Choroid plexus epithelial cell (primary cell): ENCODE measurements at places on chromosomes 1 and 21.
A peak's percentile ranks its signal among the peaks of the same experiment; 100 is the strongest.

DNA sequence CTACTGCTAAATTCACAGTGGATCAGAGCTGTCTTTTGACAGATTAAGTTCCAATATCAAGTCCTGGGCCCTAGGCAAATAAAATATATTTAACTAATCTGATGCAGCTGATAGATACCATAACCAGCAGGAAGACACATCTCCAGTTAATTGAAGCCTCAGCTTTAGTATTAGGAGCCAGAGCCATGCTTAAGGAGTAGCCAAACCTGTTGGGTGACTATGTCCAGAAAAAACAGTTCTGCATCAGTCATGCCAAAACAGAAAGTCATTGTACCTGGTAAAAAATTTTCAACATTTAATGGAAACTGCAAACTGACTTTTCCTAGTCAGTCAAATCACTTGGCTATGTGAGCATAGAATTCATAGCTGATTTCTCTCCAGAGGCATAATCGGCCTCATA, 200.5 kb upstream of the RUNX1 start:
- DNase-seq, result no peak

GRCh38 chr1:100631015-100631551, 88.5 kb upstream of the VCAM1 start:
- DNase-seq, result peak; percentile 96

- peak; percentile 73 for DNase-seq
These were observed 5.5 kb upstream of the TGFBR3 start for GRCh38 chr1:91891454-91891853.

DNA sequence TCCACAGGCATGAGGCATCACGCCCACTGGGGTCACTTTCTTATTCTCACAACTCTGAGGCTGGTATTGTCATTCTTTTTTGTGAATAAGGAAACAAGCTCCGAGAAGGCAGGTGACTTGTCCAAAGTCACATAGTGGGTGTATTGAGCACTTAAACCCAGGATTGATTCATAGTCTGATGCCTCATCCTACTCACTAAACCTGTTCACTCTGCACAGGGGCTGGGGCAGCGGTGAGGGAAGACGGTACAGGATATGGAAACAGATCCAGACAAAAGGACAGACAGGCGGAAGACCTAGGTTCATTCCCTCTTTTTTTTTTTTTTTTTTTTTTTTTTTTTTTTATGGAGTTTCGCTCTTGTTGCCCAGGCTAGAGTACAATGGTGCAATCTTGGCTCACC, 56.6 kb downstream of the NKAIN1 start:
- no peak for DNase-seq

- no peak for DNase-seq
These were observed 228.2 kb upstream of the IRF2BP2 start for GRCh38 chr1:234838182-234838581.

DNA sequence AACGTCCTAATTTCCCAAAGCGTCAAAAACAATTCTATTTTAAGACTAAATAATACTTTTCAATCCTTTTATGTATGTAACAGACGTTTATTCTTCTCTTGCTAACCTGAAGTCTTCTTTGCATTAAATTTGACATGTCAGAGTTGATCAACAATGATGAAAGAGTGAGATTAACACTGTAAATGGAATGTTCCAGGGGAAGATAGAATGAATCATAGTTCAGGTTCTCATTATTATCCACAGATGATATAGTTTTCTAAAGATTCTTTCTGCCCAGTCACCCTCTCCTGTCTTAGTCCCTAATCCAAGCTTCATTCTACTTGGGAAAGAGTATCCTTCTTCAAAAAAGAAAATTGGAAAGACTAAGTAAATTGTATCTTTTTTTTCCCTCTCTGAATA, 38.9 kb downstream of the SDCCAG8 start:
- peak; percentile 89 for DNase-seq

GRCh38 chr1:204706838-204707509, 21.4 kb upstream of the LRRN2 start:
- no peak for DNase-seq

GRCh38 chr1:226349081-226349480, 40.1 kb upstream of the LIN9 start:
- no peak for DNase-seq

- peak; percentile 31 for DNase-seq
These were observed 24.0 kb upstream of the CPT2 start for GRCh38 chr1:53172426-53173128.

GRCh38 chr1:162706606-162707005, 74.3 kb downstream of the DDR2 start:
- no peak for DNase-seq

DNA sequence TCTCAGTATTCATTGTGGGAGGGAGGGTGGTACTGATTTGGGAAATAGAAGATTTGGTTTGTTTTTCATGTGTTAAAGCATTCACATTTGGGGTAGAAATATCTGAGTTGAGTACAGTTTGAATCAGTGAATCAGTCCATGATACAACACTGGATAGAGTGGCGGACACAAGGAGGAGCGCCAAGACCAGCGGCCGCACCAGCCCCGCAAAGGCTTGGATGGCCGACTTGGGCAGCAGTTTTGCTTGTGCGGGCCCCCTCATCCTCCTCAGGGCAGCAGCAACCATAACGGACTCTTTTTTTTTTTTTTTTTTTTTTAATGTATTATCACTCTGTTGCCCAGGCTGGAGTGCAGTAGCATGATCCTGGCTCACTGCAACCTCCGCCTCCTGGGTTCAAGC, 20.0 kb upstream of the CDC14A start:
- no peak for DNase-seq

GRCh38 chr1:209742409-209743144, 13.3 kb upstream of the TRAF3IP3 start:
- peak; percentile 87 for DNase-seq

GRCh38 chr1:96488777-96489176, 232.8 kb upstream of the PTBP2 start:
- DNase-seq, result no peak

GRCh38 chr21:39840373-39841097, 26.7 kb upstream of the PCP4 start:
- DNase-seq, result no peak

GRCh38 chr1:38190983-38191382, 144.4 kb upstream of the POU3F1 start:
- no peak for DNase-seq

DNA sequence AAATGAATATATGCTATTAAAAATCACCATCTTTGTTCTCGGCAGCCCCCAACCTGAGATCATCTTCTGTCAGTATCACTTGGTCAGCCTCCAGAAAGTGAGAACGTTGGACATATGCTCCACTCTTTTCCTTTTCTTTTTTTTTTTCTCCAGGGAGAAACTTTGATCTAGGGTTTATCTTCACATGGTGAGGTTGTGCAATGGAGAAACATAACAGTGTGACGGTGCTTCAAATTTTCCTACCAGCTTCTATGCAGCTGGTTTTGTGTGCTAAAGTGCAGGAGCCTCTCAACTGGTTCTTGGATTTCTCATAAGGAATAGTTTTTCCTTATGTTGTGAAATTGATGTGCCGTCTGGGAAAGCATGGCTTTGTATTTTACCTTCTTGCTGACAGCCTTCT, 1202.9 kb downstream of the NCAM2 start:
- DNase-seq, result no peak

- no peak for DNase-seq
These were observed 13.8 kb upstream of the FGR start for GRCh38 chr1:27648602-27649305.

DNA sequence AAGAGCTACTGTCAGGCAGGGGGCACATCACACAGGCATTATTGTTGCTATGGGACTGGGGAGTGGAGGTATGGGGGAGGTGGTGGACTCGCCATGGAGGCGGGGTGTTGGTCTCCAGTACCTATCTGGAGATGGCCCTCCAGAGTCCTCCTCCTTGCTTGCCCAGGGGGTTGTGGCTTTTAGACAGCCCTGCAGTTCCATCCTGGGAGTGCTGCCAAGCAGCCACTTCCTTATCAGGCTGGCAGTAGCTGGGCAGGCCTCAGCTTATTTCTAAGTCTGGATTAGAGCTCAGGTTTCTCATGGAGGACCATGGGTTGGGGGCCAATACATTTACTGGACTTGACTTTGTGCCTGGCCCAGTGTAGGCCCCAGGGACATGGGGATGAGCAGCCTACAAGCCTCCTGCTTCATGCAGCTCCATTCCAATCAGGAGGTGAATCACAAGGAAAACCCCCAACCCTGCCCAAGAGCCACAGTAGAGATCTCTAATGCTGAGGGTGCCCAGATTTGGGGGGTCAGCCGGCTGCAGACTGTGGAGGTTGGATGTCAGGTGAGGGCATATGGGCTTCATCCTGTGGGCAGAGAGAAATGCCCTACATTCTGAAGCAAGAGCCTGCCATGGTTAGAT, 210.7 kb upstream of the EDN2 start:
- DNase-seq, result no peak

DNA sequence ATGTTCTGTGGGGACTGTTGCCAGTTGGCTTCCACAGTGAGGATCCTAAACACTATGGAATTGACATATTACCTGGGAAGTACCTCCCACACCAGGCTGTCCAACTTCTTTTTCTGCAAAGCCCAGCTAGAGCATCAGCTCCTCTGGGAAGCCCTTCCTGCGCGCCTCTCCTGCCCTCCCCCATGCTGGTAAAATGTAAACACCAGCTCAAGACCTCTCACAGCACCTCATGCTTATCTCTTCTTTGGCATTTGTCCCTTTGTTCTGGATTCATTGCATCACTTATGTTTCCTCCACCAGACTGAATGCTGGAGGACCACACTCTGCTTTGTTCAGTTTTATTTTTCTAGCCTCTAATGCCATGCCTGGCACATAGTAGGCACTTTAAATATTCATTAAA, 172.1 kb downstream of the HHAT start:
- DNase-seq, result no peak

- DNase-seq, result no peak
These were observed 3.4 kb upstream of the FAM131C start for GRCh38 chr1:16076865-16077238.

DNA sequence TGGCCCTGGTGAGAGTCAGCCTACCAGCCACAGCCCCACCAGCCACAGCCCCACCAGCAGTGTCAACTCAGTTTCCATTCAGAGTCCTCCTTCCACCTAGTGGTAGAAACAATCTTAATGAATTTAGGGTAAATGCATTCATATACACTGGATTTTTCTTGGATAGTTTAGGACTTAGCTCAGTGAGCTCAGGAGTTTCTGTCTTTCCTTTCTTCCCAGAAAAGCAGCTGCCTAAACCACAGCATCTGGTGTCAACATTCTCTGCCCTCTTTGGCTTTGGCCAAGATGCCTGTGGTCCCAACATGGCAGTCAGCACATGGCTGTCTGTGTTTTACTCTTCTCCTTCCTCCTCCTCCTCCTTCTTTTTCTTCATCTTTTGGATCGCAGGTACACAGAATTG, 94.0 kb downstream of the CLIC6 start:
- peak; percentile 62 for DNase-seq

GRCh38 chr21:16455978-16456377, 726.2 kb downstream of the USP25 start:
- DNase-seq, result peak; percentile 33

GRCh38 chr1:37575692-37576091, 19.0 kb downstream of the DNALI1 start:
- peak; percentile 51 for DNase-seq

- no peak for DNase-seq
These were observed 18.4 kb downstream of the PIGK start for GRCh38 chr1:77200806-77201205.

DNA sequence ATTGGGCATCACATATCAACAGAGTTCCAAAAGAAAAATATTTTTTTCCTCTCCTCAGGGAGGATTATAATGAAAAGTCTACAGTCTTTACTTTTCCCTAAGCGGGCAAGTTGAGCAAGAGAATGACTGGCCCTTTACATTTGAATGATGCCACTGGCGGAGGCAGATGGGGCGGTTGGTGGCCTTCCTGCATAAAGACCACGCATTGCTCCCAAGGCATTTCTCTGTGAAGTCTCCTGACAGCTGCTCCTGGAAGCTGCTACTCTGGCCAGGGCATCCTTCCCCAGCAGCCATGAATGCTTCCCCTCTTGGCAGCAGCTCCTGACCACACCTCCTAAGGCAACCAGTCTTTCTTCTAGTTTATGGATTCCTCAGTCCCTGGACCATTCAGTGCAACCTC, 161.1 kb upstream of the RRP15 start:
- no peak for DNase-seq

- DNase-seq, result no peak
These were observed 1602.9 kb downstream of the KCNT2 start for GRCh38 chr1:195005338-195005737.

- no peak for DNase-seq
These were observed 64.6 kb upstream of the WDR26 start for GRCh38 chr1:224499204-224499603.

DNA sequence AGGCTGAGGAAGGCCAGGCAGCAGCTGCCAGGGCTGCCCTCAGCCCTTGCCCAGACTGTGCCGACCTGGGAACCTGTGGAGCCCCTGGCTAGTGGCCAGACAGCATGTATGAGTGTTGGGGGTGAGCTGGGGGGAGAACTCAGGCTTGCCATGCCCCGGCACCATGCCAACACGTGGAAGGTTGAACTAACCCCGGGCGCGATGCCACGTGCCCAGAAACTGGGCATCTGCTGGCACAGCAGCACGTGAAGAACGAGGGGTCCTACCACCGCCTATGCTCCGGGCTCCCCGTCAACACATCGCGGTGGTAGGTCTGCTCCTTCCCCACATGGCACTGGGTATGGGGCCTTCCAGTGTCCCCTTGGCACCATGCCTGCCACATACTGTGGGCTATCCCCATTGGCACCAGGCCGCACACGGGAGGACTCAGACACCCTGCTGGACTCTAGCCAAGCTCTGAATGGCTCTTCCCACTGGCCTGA, 68.7 kb downstream of the CASZ1 start:
- no peak for DNase-seq

- no peak for DNase-seq
These were observed 191.1 kb upstream of the FGGY start for GRCh38 chr1:59105548-59106507.

- DNase-seq, result no peak
These were observed 16.5 kb downstream of the PIK3CD start for GRCh38 chr1:9668080-9668479.

GRCh38 chr1:81151206-81151605, 649.5 kb upstream of the ADGRL2 start:
- DNase-seq, result peak; percentile 48

DNA sequence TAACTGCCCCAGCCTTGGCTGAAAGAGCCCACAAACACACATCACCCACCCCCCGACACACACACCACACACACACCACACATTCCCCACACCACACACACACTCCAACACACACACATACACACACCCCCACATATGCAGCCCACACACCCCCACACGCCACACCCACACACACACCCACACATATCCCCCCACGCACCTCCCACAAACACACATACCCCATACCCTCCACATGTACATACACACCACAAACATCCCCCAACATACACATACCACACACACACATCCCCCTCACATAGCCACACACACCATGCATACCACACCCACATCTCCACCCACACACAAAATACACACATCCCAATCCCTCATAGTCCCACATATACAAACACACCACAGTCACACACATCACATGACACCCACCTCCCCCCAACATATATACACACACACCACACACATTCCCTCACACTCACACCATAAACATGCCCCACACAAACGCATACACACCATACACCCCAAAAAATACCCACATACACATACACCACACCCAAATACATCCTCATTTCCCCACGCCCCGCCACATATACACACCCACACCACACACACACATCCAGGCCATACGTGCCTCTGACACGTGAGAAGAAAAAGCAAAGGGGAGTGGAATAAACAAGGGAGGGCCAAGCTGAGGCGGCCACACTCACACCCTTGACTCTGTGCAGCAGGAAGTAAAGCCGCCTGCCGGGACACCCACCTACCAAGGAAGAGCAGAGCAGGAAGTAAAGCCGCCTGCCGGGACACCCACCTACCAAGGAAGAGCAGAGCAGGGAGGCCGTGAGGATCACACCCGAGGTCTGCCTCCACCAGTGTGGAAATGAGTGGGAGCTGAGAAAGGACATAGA, 53.7 kb downstream of the HSF2BP start:
- DNase-seq, result no peak
